ELF-1 (cell line): ENCODE measurements at places on chromosomes 5 and 9.

GRCh38 chr5:72347801-72348308 is 27.7 kb downstream of the PTCD2 start:
- no peak for DNase-seq

- no peak for DNase-seq
These were observed 9.6 kb upstream of the CCDC112 start for GRCh38 chr5:115306011-115306536.

- DNase-seq = no peak
These were observed 2.9 kb upstream of the ERMP1 start for GRCh38 chr9:5835808-5836207.

GRCh38 chr9:85858056-85858750 is 82.7 kb upstream of the NAA35 start:
- no peak for DNase-seq

DNA sequence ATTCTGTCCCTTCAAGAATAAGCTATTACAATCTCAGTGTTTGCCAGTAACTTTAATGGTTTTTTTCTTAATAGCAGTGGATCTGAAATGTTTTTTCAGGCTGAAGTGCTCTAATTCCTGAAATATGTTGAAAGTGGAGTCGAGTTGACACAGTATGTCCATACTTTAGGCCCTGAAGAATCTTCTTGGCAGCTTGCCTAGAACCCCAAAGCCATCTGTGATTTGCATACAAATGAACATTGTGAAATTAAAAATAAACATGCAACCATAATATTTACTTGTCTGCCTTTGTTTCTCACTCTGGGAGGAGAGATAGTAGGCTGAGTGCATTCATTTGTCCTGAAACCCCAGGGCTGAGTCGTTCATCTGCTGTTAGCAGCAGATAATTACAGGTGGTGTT is 152.7 kb downstream of the ADCY2 start:
- no peak for DNase-seq
